ENCODE measurements at places on chromosomes 12 and 14. TPM values are rescaled to one million over a fixed set of nuclear protein-coding genes. Genes with fewer than 3 reads are reported as not detected.

- no peak for DNase-seq
Measured at GRCh38 chr12:83099436-83099835, 412.7 kb downstream of the TMTC2 start.

GRCh38 chr12:4780641-4781611, 60.7 kb downstream of the GALNT8 start:
- no peak for DNase-seq

GRCh38 chr12:48978291-48978740, at the start of gene WNT1:
TSS of gene WNT1 (plus strand) at chr12:48978322. CDS start at chr12:48978651, 329 bp downstream.
- no peak for DNase-seq

GRCh38 chr12:128425666-128426331, 158.8 kb downstream of the TMEM132C start:
- no peak for DNase-seq

DNA sequence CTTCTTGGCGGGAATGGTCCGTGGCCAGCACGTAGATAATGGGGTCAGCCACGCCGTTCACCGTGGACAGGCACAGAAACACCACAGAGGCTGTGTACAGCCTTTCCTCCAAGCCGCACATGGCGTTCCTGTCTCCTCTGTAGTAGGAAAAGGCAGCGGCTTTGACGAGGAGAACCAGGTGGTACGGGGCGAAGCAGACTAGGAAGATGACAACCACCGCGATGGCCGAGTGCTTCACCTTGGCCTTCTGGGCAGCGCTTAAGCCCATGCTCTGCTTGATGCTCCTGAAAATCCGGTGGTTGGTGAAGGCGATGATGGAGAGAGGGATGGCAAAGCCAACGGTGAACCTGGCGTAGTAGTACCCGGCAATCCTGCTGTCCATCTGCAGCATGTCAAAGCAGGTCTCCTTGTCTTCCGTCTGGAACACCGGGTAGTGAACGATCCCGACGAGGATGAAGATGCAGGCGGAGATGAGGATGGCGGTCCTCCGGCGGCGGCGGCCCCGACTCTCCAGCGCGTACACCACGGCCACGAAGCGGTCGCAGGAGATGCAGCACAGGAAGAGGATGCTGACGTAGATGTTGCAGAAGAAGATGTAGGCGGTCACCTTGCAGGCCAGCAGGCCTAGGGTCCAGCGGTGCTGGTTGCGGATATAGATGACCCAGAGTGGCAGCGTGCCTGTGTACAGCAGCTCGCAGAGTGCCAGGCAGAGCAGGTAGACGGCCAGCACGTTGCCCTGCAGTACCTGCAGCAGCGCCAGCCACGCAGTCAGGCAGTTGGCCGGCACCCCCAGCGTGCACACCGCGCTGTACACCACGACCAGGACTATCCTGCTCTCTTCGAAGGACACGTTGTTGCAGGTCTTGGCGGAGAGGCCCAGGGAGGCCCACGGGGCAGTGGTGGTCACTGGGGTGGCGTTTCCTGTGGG, 13.8 kb downstream of the GPR132 start:
- no peak for DNase-seq

DNA sequence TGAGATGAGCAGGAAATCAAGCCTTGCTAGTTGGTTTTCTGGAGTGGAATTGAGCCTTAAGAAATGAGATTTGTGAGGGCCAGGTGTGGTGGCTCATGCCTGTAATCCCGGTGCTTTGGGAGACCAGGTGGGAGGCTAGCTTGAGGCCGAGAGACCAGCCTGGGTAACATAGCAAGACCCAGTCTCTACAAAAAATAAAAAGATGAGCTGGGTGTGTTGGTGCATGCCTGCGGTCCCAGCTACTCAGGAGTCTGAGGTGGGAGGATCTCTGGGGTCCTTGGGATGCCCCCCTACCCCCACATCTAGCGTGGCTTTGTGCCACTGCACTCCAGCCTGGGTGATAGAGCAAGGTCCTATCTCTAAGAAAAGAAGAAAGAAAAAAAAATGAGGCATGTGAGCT, 104.2 kb upstream of the RTL1 start:
- DNase-seq = no peak

DNA sequence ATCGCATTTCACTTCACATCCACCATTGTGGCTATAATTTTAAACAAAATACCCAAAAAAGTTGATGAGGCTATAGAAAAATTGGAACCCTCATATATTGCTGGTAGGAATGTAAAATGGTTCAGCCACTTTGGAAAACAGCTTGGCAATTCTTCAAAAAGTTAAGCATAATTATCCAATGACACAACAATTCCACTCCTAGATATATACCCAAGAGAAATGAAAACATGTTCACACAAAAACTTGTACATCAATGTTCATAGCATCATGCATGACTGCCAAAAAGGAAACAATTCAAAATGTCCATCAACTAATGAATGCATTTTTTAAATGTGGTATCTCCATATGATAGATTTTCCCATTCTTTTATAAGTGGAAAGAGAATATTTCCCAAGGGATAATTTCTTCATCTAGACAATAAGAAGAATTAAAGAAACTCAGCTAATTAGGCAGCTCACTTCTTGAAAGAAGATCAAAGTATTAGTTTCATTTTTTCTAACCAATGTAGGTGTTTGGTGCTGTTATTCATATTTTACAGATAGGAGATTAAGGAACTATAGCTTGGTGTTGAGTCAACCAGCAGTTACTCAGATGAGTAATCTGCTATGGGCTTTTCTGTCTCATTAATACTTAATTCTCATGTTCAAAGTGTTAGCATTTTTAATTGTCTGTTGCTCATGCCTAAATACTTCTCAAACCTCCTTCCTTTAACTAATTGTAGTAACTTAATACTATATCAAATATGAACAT, 32.8 kb downstream of the YEATS4 start:
- DNase-seq = no peak

DNA sequence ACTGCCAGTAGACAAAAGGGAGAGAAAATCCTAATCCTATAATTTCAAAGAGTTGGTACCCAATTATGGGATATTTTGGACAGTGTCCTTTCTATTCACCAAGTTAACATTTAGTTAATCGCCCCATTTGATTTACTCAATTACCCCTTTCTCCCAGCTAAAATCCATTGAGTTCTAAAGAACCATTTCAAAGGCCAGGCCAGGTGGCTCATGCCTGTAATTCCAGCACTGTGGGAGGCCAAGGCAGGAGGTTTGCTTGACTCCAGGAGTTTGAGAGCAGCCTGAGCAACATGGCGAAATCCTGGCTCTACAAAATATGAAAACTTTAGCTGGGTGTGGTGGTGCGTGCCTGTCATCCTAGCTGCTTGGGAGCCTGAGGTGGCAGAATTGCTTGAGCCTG, 5.5 kb upstream of the GPR19 start:
- DNase-seq = no peak

GRCh38 chr14:101721951-101722661, 39.4 kb upstream of the PPP2R5C start:
- DNase-seq = peak; percentile 81

TAS2R10 gene
- total RNA-seq = not detected

PDE3A gene
- total RNA-seq = 0.13 TPM

DENR gene
- total RNA-seq = 57.4 TPM

TCL1B gene
- not detected for total RNA-seq

RBP5 gene
- not detected for total RNA-seq

All from SJSA1 (cell line).